NCI-H1105 (cell line): ENCODE measurements at places on chromosomes 5 and 9.

- peak; percentile 73 for DNase-seq
Measured at GRCh38 chr5:124365361-124365801, 381.1 kb downstream of the ZNF608 start.

- DNase-seq: no peak
Measured at GRCh38 chr9:121324316-121324715, 45.7 kb downstream of the STOM start.

- DNase-seq: no peak
Measured at GRCh38 chr9:136951541-136952320, at the start of gene LCN12. TSS of gene LCN12 (plus strand) at chr9:136952273. CDS start at chr9:136952328, 55 bp downstream.

- no peak for DNase-seq
Measured at GRCh38 chr9:4661611-4662010, 483 bp upstream of the PLPP6 start.

DNA sequence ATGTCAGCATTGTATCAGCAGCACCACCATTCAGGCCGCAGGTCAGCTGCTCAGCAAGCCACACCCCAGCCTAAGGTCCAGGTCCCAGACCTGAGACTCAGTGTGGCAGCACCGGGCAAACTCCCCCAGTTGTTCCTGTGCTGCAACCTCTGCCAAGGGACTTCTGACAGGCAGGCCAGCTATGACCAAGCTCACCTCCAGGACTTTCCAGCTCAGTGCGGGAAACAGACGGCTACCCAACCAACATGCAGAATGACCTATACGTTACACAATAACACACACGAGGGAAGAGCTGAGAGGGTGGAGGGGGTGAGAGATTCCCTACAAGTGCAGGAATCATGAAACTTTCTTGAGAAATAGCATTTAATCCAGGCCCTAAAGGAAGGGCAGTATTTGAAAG is 143.7 kb downstream of the FSTL4 start:
- no peak for DNase-seq

- DNase-seq: no peak
Measured at GRCh38 chr5:83552275-83552674, 80.7 kb downstream of the VCAN start.

GRCh38 chr5:72270037-72270436 is 50.0 kb downstream of the MRPS27 start:
- no peak for DNase-seq

DNA sequence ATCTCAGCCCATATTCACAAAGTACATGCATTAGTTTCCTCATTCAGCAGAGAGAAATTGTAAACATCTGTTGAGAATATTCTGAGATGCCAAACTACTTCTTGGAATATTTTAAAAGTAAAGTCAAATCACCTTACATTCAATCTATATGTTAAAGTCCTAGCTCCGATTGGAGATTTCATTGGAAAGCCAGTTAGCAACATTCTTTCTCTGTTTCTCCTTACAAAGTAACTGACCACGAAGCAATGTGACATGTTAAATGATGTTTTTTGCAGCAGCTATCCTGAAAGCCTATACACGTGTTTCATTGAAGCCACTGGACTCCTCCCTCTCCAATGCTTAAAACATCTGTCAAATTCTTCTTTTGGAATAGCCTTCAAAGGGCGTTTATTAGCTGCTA is 379.1 kb upstream of the CCNH start:
- DNase-seq: no peak

- no peak for DNase-seq
Measured at GRCh38 chr5:146645342-146645741, 129.4 kb upstream of the GPR151 start.

DNA sequence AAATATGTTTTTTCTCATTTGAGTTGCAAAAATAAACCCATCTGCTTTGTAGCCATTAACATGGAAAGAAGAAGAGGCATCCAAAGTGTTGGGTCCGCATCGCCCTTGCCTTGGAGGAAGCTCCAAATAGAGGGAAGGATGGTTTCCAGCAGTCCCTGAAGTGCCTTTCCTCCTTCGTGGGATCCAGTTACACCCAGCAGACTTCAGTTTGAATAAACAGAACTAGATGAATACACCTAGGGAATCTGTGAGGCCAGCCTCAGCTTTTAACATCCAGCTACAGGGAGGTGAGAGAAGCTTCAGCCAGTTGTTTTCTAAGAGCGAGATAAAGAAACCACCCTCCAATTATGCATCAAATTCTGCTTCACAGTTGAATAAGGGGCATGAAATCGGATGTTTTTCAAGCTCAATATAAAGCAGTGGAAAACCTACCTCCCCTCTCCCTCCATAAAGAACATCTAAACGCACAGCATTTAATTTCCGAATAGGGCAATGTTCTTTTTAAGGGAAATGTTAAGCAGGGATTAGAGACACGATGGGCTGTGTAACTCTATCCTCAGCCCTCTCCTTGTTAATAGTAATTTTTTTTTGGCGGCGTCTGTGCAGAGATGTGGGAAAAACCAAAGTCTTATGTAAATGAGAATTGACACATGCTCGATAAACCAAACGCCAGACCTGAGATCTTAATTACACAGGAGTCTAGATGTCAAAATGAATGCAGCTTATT is 264.7 kb downstream of the SLIT3 start:
- DNase-seq: no peak

DNA sequence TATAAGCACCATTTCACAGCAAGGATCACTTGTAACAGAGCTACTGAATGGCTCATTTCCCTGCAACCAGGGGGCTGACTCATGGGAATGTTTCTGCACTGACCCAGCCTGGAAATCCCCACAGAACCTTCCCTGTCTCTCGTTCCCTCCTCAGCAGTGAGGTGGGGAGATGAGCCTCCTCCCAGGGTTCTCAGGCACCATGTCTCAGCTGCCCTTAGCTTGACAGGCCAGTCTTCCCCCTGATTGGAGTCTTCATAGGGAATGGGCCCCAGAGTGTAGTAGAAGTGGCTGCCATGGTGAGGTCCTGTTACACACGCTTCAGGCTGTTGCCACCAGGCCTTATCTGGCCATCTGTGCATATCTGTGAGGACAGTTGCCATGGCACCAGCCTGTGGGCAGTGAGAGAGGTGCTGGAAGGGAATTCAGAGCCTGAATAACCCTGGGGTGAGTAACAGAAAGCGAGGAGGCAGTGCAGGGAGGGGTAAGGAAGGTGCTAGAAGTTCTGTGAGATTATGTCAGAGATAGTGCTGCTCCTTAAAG is 324.4 kb downstream of the ENC1 start:
- DNase-seq: no peak

DNA sequence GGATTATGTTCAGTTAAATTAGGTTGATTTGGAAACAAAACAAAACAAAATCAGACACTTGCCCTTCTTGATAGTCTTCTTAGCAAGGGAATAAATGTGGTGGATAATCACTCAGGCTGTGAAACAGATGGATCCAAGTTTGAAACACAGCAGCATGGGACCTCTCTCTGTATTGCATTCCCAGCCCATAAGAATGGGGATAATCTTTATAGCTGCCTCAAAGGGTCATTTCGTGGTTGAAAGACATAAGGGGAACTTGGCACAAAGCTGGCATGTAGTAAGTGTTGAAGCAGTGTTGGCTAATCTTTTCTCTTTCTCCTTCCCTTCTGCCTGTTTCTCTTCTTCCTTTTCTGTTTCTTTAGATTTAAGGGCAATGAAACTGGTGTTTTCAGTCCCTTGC is 333.9 kb upstream of the TLE4 start:
- no peak for DNase-seq

DNA sequence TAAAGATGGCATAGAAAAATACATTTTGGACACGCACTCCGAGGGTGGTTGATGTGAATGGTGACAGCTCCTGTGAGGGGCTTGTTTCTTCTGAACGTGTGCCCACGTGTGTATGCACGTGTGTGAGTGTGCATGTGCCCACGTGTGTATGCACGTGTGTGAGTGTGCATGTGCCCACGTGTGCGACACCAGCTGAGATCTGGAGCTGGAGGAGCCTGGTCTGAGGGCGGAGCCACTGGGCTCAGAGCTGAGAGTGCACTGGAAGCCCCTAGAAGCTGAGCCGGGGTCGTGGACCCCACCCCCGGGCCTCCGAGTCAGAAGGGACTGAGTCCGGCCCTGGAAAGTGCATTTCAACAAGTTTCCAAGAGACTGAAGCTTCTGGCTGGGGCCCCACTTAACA is 282.5 kb upstream of the IRX4 start:
- DNase-seq: no peak

- DNase-seq: no peak
Measured at GRCh38 chr5:12840972-12841371, 936.7 kb upstream of the CTNND2 start.

- DNase-seq: no peak
Measured at GRCh38 chr9:123656565-123656964, 273.4 kb downstream of the DENND1A start.
